ENCODE measurements at places on chromosomes 6 and 20. TPM values are rescaled to one million over a fixed set of nuclear protein-coding genes. Genes with fewer than 3 reads are reported as not detected.

GLP1R gene
- total RNA-seq: not detected

TSPYL4 gene
- total RNA-seq: 8.4 TPM

GRCh38 chr6:82877213-82878195 is 188.1 kb downstream of the UBE3D start:
- DNase-seq: peak; percentile 83

- DNase-seq: peak; percentile 31
Observed at GRCh38 chr6:46419576-46420002, 71.7 kb downstream of the RCAN2 start.

- peak; percentile 97 for DNase-seq
Observed at GRCh38 chr6:63527658-63528514, 44.4 kb upstream of the LOC128125822 start.

NAA20 gene
- total RNA-seq: 122 TPM

PPDPF gene
- 35.3 TPM for total RNA-seq

- DNase-seq: no peak
Observed at GRCh38 chr6:37686111-37686510, 11.6 kb downstream of the MDGA1 start.

SLC44A4 gene
- total RNA-seq: not detected

- no peak for DNase-seq
Observed at GRCh38 chr6:112223070-112223861, 31.1 kb downstream of the LAMA4 start.

- no peak for DNase-seq
Observed at GRCh38 chr6:146267946-146268345, 239.1 kb downstream of the GRM1 start.

GRCh38 chr6:71902261-71902660 is 15.9 kb downstream of the RIMS1 start:
- no peak for DNase-seq

HLA-C gene
- 18.8 TPM for total RNA-seq

DNA sequence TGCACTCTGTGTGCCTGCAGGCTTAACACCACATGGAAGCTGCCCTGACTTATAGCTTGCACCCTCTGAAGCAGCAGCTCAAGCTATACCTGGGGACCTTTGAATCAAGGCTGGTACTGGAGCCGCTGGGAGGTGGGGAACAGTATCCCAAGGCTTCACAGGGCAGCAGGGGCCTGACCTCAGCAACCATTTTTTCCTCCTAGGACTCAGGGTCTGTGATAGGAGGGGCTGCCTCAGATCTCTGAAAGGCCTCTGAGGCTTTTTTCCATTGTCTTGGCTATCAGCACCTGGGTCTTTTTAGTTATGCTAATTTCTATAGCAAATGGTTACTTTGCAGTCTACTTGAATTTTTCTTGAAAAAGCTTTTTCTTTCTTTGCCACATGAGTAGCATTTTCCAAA is 80.2 kb upstream of the OPRM1 start:
- DNase-seq: no peak

- no peak for DNase-seq
Observed at GRCh38 chr20:44336086-44336485, 757 bp upstream of the R3HDML start.

GRCh38 chr20:33624399-33624798 is 37.7 kb upstream of the C20orf144 start:
- no peak for DNase-seq

DNA sequence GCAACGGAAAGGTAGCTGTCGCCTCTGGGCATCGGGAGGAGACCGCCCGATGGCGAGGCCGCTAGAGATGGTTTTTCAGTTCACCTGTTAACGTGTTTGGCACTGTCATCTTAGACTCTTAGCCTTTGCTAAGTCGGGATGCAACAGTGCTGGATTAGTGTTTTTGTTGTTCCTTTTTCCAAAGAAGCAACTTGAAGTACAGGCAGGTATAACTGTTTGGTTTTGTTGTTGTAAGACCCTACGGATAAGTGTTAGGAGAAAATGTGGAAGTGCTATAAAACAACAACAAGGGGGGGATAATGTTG is 723 bp downstream of the MANEA start:
- no peak for DNase-seq

DNA sequence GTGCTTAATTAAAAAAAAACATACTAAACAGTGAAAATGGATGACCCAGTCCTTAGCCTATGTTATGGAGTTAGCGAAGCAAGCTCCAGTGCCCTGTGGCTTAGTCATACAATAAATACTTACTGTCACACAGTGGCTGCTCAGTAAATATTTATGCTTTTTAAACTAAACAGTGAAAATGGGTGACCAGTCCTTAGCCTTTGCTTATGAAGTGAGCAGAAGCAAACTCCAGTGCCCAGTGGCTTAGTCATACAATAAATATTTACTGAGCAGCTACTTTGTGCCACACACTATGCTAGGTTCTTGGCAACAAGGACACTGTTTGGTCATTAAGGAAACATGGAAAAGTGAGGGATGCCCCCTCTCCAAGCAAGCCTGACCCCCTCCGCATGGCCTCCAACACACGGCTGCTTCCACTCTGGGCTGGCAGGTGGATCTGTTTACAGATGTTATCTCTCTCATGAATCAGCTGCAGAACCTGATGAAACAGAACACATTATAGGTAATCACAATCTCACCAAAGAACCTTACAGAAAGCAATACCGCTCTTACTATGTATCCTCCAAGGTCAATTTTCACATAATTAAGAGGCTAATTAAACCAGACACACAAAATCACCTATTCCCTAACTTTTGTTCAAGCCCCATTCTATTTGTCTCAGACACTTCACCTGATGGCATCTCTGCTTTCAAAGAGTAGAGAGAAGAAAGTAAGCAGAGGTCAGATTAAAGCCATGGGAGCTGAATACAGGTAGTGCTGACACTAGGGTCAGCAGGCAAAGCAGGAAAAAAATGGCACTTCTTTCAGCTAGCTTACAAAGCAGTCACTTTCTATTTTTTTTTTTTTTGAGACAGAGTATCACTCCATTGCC is 27.3 kb downstream of the CDK5RAP1 start:
- DNase-seq: peak; percentile 57

MAS1 gene
- total RNA-seq: not detected

RIPOR2 gene
- not detected for total RNA-seq

MEI4 gene
- total RNA-seq: 0.06 TPM

DNA sequence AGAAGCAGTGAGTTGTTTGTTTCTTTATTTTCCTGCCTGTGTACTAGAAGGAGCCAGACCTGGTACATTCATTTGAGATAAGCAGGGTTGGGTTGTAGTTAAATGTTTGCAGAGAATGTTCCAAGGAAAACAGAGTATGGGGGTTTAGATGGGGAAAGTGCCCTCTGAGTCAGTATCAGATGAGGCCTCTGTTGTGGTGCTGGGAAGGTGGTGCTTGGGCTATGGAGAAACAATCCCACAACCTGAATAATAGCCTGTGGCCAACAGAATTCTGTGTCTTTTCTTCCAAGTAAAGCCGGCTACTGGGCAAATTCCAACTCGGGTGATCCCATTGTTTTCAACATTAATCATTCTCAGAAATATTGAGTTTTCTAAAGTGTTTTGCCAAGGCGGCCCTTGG is 109.3 kb downstream of the RNF144B start:
- no peak for DNase-seq

- peak; percentile 71 for DNase-seq
Observed at GRCh38 chr6:45327956-45328522, at the start of gene RUNX2. Gene RUNX2, plus strand, starts transcription at chr6:45328330. Its CDS starts 397 bp downstream, at chr6:45328727.

- no peak for DNase-seq
Observed at GRCh38 chr6:136920671-136921380, 1.3 kb upstream of the SLC35D3 start.

C20orf144 gene
- total RNA-seq: not detected

ULBP3 gene
- total RNA-seq: 18.3 TPM

DNA sequence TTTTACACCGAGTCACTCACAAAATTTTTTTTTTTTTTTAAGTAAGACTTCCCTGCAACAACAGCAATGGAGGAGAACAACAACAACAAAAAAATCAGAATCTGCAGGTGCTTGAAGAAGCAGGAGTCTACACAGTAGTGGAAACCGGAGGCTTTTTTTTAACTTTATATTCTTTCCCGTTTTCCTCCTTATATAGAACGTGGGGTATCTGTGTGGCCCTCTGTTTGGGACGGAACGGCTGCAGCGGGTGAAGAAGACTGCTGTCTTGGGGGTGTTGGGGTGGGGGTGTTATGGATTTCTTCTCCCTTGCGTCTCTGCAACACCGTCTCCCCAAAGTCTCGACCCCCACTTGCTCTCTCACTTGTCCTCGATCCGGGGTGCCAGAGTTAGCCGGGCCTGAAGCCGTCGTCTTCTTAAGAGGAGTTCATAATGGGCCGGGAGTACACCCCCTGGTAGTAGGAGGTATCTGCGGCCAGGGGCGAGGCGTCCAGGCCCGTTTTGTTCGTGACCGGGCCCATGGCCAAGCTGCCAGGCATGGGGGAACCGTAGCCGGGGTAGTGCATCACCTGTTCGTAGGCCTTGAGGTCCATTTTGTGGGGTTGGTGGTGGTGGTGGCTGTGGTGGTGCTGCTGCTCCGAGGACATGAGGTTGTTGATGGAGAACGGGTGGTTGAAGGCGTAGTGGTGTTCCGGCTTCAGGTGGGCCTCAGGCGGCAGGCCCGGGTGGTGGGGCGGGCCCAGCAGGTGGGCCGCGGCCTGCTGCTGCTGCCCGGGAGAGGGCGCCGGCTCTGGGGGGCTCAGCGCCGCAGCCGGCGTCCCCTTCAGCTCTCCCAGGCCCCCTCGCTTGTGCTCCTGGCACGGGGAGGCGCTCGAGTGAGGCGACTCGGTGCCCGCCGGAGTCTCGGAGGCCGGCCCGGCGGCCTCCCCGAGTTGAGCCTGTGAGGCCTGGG is 2.7 kb downstream of the FOXA2 start:
- DNase-seq: no peak

TBXT gene
- not detected for total RNA-seq

TRIM31 gene
- 0.03 TPM for total RNA-seq
